ENCODE measurements at places on chromosomes 11 and 22. TPM values are rescaled to one million over a fixed set of nuclear protein-coding genes. Genes with fewer than 3 reads are reported as not detected.
A peak's percentile ranks its signal among the peaks of the same experiment; 100 is the strongest.

- H3K27me3 ChIP-seq, result no peaks in the 10 kb centered on the region
- H3K4me3 ChIP-seq, result no peak overlapping the region
- no peaks in the 10 kb centered on the region for H3K4me1 ChIP-seq
- H3K36me3 ChIP-seq, result no peaks in the 10 kb centered on the region
- DNase-seq, result no peak
- H3K27ac ChIP-seq, result no peak overlapping the region
Observed at GRCh38 chr11:38256436-38256835, 1658.4 kb upstream of the RAG2 start.

Gene TUB
- total RNA-seq, result 0.11 TPM

GRCh38 chr11:7592711-7593110 lies 78.9 kb downstream of the PPFIBP2 start:
- H3K36me3 ChIP-seq, result no peaks in the 10 kb centered on the region
- H3K27ac ChIP-seq, result no peak overlapping the region
- no peak for DNase-seq
- no peak overlapping the region for H3K4me3 ChIP-seq

- no peak for DNase-seq
- H3K36me3 ChIP-seq, result no peaks in the 10 kb centered on the region
- H3K27ac ChIP-seq, result no peak overlapping the region
Observed at GRCh38 chr11:134763030-134763388, 351.0 kb upstream of the B3GAT1 start.

Gene SYT13
- total RNA-seq, result not detected

GRCh38 chr11:87120937-87121336 lies 83.2 kb downstream of the TMEM135 start:
- H3K36me3 ChIP-seq, result no peaks in the 10 kb centered on the region
- no peak overlapping the region for H3K27ac ChIP-seq
- no peaks in the 10 kb centered on the region for H3K4me1 ChIP-seq
- H3K27me3 ChIP-seq, result no peaks in the 10 kb centered on the region
- H3K4me3 ChIP-seq, result no peak overlapping the region

GRCh38 chr11:74347381-74347780 lies 35.9 kb upstream of the P4HA3 start:
- no peak overlapping the region for H3K27ac ChIP-seq
- no peaks in the 10 kb centered on the region for H3K36me3 ChIP-seq
- no peaks in the 10 kb centered on the region for H3K4me1 ChIP-seq
- no peak overlapping the region for H3K4me3 ChIP-seq

- no peaks in the 10 kb centered on the region for H3K27me3 ChIP-seq
- H3K4me1 ChIP-seq, result peaks cover 15% of the 10 kb centered on the region
- H3K4me3 ChIP-seq, result peak overlapping the region; percentile 27
- no peaks in the 10 kb centered on the region for H3K36me3 ChIP-seq
- DNase-seq, result peak; percentile 68
Observed at GRCh38 chr11:75492181-75492820, 33.4 kb downstream of the GDPD5 start.

DNA sequence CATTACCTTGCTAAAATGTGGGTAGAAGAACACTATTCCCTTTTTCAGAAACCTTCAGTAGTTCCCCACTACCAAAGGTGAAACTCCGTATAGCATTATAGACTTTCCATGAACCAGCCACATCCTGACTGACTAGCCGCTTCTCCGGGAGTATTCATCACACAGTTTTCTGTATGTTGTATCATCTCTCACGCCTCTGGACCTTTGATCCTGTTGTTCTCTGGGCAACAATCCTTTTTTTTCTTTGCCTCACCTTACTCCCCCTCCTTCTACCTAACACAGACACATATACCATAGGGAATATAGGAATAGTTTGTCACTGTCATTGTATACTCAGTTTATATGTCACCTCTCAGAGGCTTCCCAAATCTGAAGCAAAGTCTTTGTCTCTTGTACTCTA lies 20.8 kb downstream of the ZC3H12C start:
- no peaks in the 10 kb centered on the region for H3K36me3 ChIP-seq
- no peak overlapping the region for H3K4me3 ChIP-seq
- H3K27ac ChIP-seq, result no peak overlapping the region
- DNase-seq, result no peak
- no peaks in the 10 kb centered on the region for H3K27me3 ChIP-seq

- no peaks in the 10 kb centered on the region for H3K36me3 ChIP-seq
- H3K4me1 ChIP-seq, result no peaks in the 10 kb centered on the region
- no peak for DNase-seq
- H3K27me3 ChIP-seq, result no peaks in the 10 kb centered on the region
- H3K4me3 ChIP-seq, result no peak overlapping the region
Observed at GRCh38 chr11:121106812-121107211, 5.8 kb downstream of the TECTA start.

DNA sequence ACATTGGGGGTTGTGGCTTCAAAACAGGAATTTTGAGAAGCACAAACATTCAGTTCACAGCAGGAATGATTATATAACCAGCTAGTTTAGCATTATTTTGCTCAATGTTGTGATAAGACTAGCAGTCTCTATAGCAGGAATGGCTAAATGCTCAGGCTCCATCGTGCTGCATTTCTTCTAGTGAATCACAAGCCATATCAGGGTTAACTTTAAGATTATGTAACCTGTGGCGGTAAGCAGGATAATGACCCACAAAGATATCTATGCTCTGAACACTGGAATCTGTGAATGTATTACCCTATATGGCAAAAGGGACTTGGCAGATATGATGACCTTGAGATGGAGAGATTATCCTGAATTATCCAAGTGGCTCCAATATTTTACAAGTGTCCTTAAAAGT lies 14.8 kb downstream of the FSHB start:
- no peaks in the 10 kb centered on the region for H3K36me3 ChIP-seq
- no peak for DNase-seq
- no peak overlapping the region for H3K4me3 ChIP-seq
- no peak overlapping the region for H3K27ac ChIP-seq

- H3K27me3 ChIP-seq, result no peaks in the 10 kb centered on the region
- H3K27ac ChIP-seq, result no peak overlapping the region
- H3K4me3 ChIP-seq, result no peak overlapping the region
- no peaks in the 10 kb centered on the region for H3K36me3 ChIP-seq
- no peaks in the 10 kb centered on the region for H3K4me1 ChIP-seq
Observed at GRCh38 chr11:83464160-83464944, 178.2 kb upstream of the CCDC90B start.

GRCh38 chr11:113465786-113466185 lies 9.4 kb downstream of the DRD2 start:
- DNase-seq, result no peak
- H3K4me3 ChIP-seq, result no peak overlapping the region
- H3K27me3 ChIP-seq, result no peaks in the 10 kb centered on the region
- H3K36me3 ChIP-seq, result no peaks in the 10 kb centered on the region
- no peak overlapping the region for H3K27ac ChIP-seq

Gene SLC7A4
- 0.37 TPM for total RNA-seq

DNA sequence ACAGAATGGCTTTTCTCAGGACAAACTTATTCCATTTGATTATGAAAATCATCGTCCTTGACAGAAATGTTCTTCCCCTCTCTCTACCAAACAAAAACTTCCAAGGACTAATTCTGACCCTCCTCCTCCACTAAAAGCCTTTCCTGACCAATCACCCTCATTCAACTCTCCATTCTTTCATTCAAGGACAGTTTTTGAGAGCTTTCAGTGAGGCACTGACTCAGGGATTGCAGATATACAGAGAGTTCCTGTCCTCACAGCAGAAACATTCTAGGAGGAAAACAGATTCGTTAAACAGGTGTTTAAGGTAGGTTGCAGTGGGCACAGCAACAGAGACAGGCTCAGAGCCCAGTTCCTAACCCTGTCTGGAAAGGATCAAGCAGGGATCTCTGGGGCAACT lies 41.5 kb downstream of the OR4D9 start:
- H3K27me3 ChIP-seq, result no peaks in the 10 kb centered on the region
- no peak for DNase-seq
- no peaks in the 10 kb centered on the region for H3K36me3 ChIP-seq
- H3K4me3 ChIP-seq, result no peak overlapping the region

Measured in CD8-positive, alpha-beta memory T cell (primary cell).